Astrocyte (in vitro differentiated cells and primary cell): ENCODE measurements at places on chromosomes 5 and 9.

- H3K36me3 ChIP-seq = peaks cover 16% of the 10 kb centered on the region
- DNase-seq = peak; percentile 68
- H3K4me3 ChIP-seq = no peak overlapping the region
- H3K27ac ChIP-seq = no peak overlapping the region
- H3K4me1 ChIP-seq = no peaks in the 10 kb centered on the region
- no peaks in the 10 kb centered on the region for H3K27me3 ChIP-seq
These were observed 302.7 kb upstream of the RFX3 start for GRCh38 chr9:3828495-3828894.

DNA sequence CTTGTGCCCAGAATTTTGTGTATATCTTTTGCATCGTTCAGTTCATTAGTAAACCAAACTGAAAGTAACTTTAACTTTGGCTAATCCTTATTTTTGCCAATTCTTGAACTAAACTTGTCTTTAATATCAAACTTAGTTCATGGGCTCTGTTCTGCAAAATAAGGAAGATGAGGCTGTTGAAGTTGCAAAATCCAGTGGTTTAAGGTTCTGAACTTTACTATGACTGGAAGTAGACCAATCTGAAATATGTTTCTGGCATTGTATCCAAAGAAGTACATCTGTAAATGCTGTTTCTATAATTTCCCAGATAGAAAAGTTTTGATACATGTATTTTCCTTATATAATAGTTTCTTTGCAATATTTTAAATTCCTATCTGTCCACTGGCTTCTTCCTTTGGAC is 238.1 kb downstream of the CETN3 start:
- H3K4me3 ChIP-seq = no peak overlapping the region
- peak; percentile 20 for DNase-seq
- H3K36me3 ChIP-seq = no peaks in the 10 kb centered on the region
- H3K27ac ChIP-seq = no peak overlapping the region
- no peaks in the 10 kb centered on the region for H3K27me3 ChIP-seq
- no peaks in the 10 kb centered on the region for H3K4me1 ChIP-seq

GRCh38 chr9:37693260-37693659 is 42.5 kb downstream of the FRMPD1 start:
- H3K4me3 ChIP-seq = no peak overlapping the region
- H3K4me1 ChIP-seq = no peaks in the 10 kb centered on the region
- DNase-seq = no peak
- H3K27me3 ChIP-seq = peaks cover 25% of the 10 kb centered on the region
- no peaks in the 10 kb centered on the region for H3K36me3 ChIP-seq

DNA sequence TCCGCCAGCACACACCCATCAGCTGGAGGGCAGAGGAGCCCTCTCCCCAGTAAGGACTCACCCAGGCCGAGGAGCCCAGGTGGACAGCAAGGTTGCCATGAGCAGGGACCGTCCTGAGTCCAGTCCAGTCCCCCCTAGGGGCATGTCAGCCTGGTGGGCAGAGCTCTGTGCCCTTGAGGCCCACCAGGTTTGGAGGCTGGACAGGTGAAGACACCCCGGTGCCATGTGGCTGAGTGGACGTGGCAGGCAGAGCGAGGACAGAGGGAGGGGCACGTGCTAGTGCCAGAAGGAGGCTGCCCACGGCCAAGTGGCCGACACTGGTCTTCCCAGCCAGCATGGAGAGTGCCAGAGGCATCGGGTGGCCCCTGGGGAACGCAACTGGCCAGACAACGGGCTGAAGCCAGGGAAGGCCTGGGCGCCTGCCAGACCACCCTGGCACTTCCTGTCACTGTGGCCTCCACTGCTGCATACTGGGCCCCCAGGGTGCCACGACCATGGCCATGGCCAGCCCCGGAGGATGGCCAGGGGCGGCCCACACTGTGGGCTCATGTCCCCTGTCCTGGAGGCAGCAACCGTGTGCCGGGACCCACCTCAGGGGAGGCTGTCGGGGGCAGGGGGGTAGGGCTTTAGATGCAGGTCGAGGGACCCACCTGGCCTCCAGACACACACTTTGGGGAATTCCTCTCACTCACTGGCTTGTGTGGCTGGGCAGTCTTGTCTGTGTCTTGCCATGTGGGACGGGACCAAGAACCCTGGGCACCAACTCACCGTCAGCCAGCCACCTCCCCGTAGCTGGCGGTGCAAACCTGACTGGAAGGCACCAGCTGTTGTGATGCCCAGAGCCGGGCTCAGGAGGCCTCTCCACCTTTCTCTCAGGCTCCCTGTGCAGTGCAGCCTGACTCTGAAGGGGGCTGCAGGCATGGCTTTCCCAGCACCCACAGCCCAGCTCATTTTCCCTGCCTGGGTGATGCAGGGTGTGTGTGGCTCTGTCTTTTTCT is 42.3 kb upstream of the LPCAT1 start:
- H3K4me1 ChIP-seq = peaks cover 19% of the 10 kb centered on the region
- H3K4me3 ChIP-seq = no peak overlapping the region
- H3K27me3 ChIP-seq = peaks cover 5% of the 10 kb centered on the region
- H3K36me3 ChIP-seq = no peaks in the 10 kb centered on the region

GRCh38 chr5:124001036-124001615 is 489.1 kb downstream of the CSNK1G3 start:
- no peaks in the 10 kb centered on the region for H3K36me3 ChIP-seq
- no peak for DNase-seq
- H3K27me3 ChIP-seq = no peaks in the 10 kb centered on the region
- peaks cover 13% of the 10 kb centered on the region for H3K4me1 ChIP-seq
- no peak overlapping the region for H3K4me3 ChIP-seq

DNA sequence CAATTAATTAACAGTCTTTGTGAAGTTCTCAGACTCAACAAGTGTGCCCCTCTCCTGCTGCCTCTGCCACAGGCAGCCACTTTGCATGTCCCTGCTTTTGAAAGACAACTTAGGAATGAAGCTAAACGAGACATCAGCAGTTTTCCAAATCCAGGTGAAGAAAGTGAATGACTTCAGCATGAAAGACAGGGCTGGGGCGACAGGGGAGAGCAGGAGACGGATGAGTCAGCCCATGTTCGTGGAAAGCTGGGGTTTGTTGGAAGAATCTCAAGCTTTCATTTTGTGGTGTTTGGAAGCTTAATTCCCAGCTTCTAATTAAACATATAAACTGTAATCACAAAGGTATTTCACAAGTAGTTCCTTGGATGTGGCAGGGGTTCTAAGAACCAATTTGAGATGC is 207.8 kb upstream of the MAP3K1 start:
- H3K4me1 ChIP-seq = peaks cover 12% of the 10 kb centered on the region
- H3K27ac ChIP-seq = no peak overlapping the region
- H3K27me3 ChIP-seq = peaks cover 4% of the 10 kb centered on the region
- DNase-seq = peak; percentile 54

DNA sequence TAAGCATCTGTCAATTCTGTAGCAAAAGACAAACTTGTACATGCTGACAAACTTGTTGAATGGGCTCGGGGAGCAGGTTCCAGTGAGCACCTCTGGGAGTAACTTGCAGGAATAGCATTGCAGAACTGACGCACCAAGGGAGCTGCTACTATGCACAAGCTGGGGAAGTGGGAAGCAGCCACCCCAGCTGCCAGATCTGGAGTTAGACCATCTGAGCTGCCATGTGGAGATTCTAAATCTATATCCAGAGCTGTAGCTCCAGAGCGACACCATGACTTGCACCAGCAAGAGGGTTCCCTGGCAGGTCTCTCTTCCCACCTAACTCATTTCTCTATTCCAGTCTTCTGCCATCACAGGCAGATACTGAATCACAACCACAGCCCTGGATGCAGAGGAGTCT is 346.0 kb upstream of the PANK3 start:
- H3K4me3 ChIP-seq = no peak overlapping the region
- H3K27ac ChIP-seq = no peak overlapping the region

DNA sequence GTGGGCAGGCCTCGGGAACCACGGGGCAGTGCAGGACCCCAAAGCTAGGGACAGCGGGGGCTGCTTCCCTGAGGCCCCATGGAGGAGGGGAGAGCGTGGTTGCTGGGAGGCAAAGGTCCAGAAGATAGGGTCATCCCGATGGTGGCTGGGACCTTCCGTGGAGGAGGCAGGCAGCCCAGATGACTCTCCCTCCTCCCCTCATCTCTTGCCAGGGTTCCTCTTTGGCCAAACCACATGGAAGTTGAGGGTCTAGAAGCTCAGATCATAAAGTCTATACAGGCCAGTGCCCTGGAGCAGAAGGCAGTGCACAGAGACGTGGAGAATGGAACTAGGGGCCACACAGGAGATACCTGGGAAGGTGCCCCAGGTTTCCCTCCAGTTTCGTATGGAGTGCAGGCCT is 22.6 kb downstream of the DAB2IP start:
- H3K4me3 ChIP-seq = no peak overlapping the region
- no peak for DNase-seq
- H3K36me3 ChIP-seq = no peaks in the 10 kb centered on the region
- H3K27ac ChIP-seq = no peak overlapping the region
- peaks cover 10% of the 10 kb centered on the region for H3K4me1 ChIP-seq

DNA sequence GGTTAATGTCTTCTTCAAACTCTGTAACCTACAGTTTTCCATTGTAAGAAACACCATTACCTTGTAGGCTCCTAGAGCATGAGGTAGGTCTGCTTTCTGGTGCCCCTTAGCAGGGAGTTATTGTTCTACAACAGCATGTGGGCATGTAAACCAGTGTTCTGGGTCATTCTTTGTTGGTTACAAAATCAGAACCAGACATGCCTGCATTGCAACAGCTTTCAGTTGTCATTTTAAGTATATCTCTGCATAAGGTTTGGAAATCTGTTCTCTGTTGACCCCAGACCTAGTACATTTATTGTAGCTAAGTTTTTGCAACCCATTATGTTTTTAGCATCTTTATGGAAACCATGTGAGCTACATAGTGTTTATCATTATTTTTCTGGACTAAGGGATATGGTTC is 10.9 kb downstream of the RGMB start:
- H3K36me3 ChIP-seq = peaks cover 77% of the 10 kb centered on the region
- no peak overlapping the region for H3K4me3 ChIP-seq
- no peak for DNase-seq
- no peak overlapping the region for H3K27ac ChIP-seq
- peaks cover 6% of the 10 kb centered on the region for H3K4me1 ChIP-seq
